ENCODE measurements at places on chromosomes 4 and X.

DNA sequence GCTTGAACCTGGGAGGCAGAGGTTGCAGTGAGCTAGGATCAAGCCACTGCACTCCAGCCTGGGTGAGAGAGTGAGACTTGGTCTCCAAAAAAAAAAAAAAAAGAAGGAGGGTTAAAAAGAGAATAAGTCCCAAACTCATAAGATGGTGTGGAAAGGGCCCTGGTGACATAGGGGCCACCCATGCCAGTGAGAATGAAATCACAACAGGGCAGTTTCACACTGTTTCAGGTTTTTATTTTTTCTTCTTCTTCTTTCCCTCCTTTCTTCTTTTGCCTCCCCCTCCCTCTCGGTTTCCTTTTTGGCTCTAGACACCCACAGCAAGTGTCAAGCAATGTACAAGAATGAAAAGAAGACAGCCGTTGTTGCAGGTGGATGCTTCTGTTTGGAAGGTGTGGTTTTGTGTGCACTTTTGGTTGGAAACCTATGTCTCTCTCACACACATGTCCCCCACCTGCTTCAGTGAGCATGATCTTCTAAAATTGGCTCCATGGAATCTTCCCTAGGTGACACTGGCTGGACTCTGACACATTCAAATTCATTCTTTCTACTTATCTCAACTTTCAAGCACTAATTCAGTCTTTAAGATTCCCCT lies 14.4 kb upstream of the TLR8 start:
- peak; percentile 86 for DNase-seq

GRCh38 chrX:10828640-10829039 lies 208.3 kb upstream of the MID1 start:
- no peak for DNase-seq

GRCh38 chrX:23726191-23726590 lies 16.9 kb downstream of the ACOT9 start:
- DNase-seq = no peak

DNA sequence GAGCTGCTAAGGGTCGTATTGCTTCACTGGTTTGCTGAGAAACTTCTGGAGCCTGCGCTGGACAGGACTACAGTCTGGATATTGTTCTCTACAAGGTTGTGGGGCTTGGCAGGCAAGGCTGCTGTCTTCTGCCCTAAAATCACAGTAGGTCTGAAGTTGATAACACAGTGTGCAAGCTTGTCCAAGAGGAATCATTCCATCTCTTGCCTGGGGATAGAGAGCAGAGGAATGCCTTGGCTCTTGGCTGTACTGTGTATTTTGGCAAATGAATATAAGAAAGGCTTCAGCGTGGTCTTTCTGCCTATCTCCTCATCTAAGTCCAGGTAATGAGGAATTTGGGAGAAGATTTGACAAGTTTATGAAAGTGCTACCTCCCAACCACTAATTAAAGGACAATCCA lies 9.4 kb upstream of the RASL11B start:
- no peak for DNase-seq

- DNase-seq = no peak
Measured at GRCh38 chrX:68842781-68843581, 14.2 kb downstream of the EFNB1 start.

Measured in GM12865 (cell line).